GDM1 (cell line): ENCODE measurements at places on chromosomes 7 and 10.

- DNase-seq: no peak
Observed at GRCh38 chr7:133109816-133110215, 27.9 kb upstream of the CHCHD3 start.

DNA sequence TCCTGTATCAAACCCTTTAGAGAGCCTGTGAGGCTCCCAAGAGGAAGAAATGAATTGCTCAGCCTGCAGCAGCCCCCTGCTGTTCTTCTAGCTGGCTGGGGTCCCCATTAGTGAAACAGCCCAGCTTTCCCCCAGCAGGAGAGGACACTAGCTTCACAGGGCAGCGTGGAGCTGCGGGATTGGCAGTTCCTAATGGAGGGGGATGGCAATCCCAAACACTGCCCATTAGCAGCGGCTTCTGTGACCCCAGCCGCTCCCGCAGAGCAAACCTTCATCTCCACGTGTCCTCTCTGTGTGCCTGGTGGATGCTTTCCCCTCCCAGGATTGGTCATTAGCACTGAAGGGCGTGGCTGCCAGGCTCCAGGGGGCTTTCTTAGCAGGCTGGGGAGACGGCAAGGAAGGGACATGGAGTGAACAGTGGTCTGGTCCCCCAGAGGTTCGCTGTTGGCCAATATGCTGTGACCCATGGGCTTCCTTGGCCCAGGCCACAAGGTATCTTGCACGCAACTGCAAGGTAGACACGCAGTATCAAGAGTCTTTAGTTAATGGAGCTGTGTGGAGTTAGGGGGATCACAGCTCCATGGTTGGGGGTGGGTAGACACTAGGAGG is 322.5 kb upstream of the ZMIZ1 start:
- no peak for DNase-seq

GRCh38 chr10:71397296-71398212 is 834 bp downstream of the CDH23 start:
- no peak for DNase-seq

DNA sequence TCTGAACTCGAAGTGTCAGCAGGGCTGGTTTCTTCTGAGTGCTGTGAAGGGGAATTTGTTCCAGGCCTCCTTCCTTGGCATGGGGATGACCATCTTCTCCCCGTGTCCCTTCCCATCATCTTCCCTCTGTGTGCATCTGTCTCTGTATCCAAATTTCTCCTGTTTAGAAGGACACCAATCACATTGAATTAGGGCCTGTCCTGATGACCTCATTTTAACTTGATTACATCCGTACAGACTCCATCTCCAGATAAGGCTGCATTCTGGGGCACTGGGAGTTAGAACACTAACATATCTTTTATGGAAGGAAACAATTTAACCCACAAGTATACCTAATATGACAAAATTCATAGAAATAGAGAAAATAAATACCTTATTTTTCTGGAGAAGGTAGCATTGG is 76.8 kb upstream of the ANKRD1 start:
- no peak for DNase-seq

DNA sequence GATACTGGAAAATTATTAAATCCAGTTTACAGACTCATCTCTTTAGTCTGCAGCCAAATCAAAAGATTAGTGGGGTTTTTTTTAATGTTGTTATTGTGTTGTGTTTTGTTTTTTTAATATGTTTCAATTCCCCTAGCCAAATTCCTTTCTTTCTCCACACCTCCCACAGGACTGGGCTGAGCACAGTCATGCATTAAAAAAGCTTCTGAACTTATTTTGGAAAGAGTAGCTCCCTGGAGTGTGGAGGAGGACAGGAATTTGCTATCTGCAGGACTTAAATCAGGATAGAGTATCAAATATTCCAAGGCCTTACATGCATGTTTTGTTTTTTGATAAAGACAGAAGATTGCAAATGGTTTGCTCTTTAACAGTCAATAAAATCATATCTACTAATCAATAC is 90.7 kb downstream of the GNAI1 start:
- DNase-seq: no peak
